Activated CD4-positive, alpha-beta T cell treated with anti-CD3 and anti-CD28 coated beads, Interleukin-2, amount 50 U/mL, for 48 hours (primary cell): ENCODE measurements at places on chromosomes 16 and 17.

GRCh38 chr16:17526956-17527937, 56.5 kb upstream of the XYLT1 start:
- DNase-seq: no peak

GRCh38 chr16:69929480-69929879, 21.7 kb upstream of the CLEC18A start:
- DNase-seq: no peak

DNA sequence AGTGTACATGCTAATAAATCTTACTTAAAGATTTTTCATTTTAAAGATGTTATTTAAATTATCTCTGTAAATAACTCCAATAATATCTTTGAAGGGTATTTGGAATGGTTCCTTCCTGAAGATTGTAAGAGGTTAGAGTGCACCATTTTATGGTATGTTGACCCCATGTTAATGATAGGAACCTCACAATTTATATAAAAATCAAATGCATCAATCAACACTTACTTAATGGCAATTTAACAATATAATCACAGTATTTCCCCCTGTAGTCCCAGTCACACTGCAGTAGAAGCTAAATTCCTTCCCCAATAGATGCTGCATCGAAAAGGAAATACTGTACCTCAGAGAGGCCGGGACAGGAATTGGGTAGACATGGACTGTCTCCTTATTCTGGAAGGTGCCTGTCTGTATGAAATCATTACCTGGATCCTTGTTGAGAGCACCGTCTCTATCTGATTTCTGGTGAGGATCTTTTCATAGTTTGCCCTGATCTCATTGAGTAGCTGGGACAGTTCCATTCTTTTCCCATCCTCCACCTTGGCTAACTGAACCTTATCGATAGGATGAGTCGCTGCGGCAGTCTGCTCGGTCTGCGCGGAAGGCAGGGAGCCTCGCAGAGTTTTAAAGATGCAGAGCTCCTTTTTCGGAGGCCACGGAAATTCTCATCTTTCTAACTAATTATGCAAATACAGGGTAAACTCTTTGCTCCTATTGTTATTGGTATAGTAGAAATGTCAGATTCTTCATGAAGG, at the start of gene KRT222:
KRT222 (minus strand) TSS at position 596 of the 752 bp plus-strand sequence; CDS start at position 518, 78 bp downstream.
- DNase-seq: no peak

DNA sequence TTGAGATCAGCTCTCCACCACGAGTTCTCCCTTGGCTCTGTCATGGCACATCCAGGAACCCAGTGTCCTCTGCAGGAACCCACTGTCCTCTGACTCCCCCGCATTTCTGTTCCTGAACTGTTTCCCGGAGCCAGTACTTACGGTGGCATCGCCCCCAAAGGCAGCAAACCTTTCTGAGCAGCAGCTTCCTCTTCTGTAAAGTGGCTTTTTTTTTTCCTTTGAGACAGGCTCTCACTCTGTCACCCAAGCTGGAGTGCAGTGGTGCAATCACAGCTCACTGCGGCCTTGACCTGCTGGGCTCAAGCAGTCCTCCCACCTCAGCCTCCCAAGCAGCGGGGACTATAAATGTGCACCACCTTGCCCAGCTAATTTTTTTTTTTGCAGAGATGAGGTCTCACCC, 32.2 kb downstream of the NAGPA start:
- no peak for DNase-seq

- no peak for DNase-seq
Measured at GRCh38 chr16:20045886-20046285, 27.8 kb downstream of the GPR139 start.
